Aorta (tissue), 5 donors: ENCODE measurements at places on chromosomes 11 and 22.

GRCh38 chr11:5605849-5606248 is 9.4 kb downstream of the TRIM6 start:
- no peak for DNase-seq

DNA sequence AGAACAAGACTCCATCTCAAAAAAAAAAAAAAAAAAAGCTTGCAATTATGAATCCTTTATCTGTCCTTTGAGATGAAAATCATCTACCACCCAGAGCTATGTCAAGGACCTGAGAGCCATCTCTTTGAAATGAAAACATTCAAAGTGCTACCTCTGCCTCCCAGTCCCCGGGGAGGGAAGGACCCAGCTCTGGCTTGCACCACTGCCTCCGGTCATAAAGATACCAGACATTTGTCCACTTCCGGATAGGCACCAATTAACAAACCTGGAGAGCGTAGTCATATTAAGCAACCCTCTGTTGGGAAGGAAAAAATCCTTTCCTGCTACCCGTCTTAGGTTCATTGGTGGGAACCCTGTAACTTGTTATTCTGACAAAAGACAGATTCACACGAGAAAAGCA is 98.6 kb downstream of the ARHGAP8 start:
- DNase-seq = no peak

GRCh38 chr11:70030412-70030811 is 47.7 kb upstream of the ANO1 start:
- no peak for DNase-seq

GRCh38 chr11:62958547-62959421 is 26.0 kb downstream of the SLC22A6 start:
- DNase-seq = no peak

- DNase-seq = no peak
Measured at GRCh38 chr11:46222490-46223251, 54.8 kb upstream of the CREB3L1 start.

GRCh38 chr22:20429254-20430100 is 8.1 kb downstream of the SCARF2 start:
- peak; percentile 73 for DNase-seq

DNA sequence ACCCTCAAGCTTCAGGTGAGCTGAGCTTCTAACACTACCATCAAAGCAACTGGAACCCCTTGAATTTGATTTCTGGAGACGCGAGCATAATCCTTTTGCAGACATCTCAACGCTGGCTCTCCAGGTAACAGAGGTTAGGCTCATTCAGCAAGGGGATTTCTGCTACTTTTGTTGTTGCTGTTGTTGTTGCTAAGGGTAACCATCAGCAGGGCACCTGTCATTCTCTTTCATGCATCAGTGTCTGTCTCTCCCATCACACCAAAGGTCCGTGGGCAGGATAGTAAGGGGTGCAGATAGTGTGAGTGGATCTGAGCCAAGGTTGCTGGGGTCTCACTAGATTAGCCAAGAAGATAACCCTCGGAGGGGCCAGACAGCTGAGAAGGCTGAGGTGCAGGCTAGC is 90.3 kb downstream of the TP53I11 start:
- DNase-seq = no peak

DNA sequence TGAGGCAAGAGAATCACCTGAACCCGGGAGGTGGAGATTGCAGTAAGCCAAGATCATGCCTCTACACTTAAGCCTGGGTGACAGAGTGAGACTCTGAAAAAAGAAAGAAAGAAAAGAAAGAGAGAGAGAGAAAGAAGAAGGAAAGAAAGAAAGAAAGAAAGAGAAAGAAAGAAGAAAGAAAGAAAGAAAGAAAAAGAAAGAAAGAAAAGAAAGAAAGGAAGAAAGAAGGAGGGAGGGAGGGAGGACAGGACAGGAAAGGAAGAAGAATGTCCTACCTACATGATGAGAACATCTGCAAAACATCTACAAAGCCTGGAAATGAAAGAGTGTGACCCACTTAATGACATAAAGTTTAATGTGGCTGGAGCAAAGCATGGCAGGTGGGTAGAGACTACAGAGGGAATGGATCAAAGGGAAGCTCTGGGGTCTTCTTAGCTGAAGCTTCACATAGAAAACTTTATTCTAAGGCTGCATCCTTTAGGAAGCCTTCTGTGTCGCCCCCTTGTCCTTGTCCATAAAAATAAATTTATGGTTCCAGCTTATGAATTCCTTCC is 112.3 kb upstream of the ASPHD2 start:
- no peak for DNase-seq

DNA sequence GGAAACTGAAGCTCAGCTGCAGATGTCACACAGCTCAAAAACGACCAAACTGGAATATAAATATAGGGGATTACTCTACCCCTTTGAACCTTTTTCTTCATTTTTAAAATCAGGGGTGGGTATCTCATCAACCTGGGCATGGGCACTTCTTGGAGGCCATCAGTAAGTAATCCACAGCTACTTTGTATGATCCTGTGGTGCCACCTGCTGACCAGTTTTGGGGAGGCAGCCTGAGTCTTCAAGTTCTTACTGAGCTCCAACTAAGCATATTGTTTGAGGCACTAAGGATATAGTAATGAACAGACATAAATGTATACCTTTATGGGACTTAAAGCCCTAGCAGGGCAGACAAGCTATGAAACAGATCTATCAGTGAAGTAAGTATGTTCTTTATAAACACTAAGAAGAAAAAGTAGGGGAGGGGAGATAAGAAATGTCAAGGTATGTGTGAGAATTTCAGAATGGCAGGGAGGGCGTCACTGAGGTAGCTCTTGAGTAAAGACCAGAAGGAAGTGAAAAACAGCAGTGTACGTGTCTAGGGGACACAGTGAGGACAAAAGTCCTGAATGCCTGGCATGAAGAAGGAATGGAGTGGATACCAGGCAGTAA is 18.4 kb downstream of the TUB start:
- DNase-seq = peak; percentile 81

DNA sequence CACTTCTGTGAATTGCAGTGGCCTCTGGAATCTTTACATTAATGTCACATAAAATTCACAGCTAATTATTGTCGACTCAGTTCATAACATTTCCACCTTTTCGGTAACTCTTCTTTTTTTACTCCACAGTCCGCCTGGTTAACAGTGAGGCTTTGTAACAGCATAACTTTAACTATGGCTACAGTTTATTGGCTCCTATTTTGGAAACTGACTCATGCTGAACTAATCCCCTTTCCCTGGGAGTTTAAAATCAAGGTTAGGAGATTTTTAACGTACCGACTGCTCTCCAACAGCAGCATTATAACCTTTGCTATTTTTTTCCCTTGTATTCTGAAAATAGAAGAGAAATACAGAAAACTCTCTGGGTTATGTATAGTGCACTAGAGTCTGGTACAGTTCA is 3.2 kb upstream of the POGLUT3 start:
- DNase-seq = no peak

DNA sequence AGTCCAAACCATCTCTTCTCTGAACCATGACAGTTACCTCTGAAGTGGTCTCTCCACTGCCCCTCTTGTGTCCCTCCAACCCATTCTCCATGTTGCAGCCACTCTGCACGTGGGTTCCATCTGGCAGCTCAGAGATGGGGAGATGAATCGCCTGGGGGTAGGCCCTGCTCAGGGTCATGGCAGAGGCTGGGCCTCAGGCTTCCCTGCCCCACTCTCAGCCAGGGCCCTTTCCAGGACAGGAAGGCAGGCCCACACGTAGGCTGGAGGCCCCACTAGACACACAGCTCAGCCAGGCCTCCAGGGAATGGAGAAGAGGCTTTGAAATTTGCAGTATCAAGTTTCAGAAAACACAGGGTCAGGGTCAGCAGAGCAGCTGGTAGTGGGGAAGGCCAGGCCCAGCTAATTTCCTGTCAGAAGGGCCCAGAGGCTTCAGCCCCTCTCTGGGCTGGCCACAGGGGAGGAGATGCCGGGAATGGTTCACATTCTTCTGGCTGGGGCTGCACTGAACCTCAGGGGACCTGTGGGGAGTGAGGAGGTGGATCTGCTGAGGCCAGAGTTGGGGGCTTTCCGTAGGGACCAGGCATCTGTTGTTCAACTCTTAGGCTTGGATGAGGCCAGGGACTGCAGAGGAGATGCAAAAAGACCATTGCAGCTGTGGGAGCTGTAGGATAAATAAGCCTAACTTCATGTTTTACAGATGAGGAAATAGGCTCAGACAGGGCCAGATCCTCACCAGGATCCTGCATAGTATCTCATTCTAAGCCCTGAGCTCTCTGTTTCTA is 101.6 kb downstream of the SWAP70 start:
- DNase-seq = no peak

DNA sequence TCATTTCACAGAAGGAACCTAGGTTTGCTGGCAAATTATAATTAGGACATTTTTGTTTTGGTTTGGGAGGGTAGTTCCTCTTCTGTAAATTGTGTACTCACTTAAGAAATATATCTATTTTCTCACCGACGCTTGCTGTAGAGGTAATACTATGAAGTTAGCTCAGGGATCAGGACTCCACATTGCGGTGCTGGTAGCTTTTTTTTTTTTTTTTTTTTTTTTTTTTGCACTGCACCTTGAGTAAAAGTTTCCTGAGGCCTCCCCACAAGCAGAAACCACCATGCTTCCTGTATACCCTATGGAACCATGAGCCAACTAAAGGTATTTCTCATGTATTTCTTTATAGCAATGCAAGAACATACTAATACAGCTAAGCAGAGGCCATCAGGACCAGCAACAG is 14.7 kb downstream of the UBTFL1 start:
- DNase-seq = no peak

- DNase-seq = no peak
Measured at GRCh38 chr22:41248314-41248713, 7.6 kb upstream of the CHADL start.

DNA sequence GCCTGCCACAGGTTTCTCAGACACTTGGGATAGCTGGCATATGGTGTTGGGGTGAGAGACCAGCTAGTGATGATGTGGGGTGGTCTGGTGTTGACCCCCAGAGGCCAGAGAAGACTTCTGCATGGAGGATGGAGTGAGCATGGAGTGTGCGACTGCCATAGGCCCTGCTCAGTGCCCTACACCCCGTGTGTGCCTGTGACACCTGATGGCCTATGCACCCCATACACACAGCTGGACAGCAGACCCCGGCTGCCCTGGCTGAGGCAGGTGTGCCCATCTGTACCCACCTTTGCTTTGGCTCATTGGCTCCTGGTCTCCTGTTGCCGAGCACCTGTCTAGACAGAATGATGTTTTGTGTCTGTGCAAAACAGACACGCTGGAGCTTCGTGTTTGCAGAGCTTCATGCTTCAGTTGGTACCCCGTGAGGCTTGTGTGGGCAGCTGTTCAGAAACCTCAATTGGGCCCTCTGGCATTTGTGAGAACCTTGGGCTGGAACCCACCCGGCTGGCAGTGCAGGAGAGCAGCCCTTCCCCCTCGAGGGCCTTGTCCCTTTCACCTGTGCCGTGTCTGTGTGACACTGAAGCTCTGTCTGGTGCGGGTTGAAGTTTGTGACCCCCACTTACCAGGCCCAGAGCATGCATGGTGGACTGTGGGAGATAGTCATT is 27.6 kb downstream of the BCR start:
- DNase-seq = peak; percentile 34

DNA sequence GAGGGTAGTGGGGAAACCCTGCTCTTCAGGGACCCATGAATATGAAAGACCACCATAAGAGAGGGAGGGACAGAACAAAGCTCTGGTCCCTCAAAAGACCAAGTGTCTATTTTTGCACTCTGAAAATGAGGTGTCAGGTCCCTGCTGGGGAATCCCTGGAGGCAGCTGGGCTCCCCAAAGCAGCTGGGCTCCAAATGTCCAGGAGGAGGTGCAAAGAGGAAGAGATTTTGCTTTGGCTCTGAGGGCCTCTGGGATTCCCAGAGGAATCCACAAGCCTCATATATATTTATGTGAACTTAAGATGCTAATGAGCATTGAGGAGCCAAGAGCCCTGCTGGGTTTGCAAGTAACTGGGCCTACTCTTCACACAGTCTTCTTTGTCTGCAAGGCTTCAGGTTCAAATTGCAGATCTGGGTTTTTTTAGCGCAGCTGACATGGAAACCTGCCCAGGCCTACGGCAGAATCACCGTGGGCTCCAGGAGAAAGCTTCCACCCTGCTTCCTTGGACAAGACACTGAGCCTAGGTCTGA is 26.0 kb downstream of the CLMP start:
- DNase-seq = no peak

- DNase-seq = no peak
Measured at GRCh38 chr11:46149342-46149741, 28.1 kb upstream of the PHF21A start.

GRCh38 chr11:108135845-108136544 is 14.6 kb downstream of the ACAT1 start:
- no peak for DNase-seq

DNA sequence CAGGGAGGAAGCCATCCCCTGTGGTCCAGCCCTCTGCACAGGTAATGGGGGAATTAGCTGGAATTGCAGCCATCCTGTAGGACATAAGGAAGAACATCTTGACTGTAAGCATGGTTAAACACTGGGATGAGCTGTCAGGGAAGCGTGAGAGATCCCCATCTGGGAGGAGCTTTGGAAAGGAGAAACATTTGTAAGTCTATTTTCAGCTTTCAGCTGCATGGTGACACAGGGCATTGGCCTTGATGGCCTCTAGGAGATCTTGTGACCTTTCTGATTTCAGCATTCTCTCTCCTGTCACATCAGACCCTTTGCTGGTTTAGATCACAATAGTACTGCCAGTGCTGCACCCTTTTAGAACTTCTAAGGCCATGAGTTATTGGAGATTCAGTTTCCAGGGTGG is 47.1 kb downstream of the BCR start:
- no peak for DNase-seq

GRCh38 chr11:71064702-71065515 is 187.5 kb downstream of the SHANK2 start:
- no peak for DNase-seq

GRCh38 chr11:46356924-46357482 is 9.7 kb downstream of the DGKZ start:
- no peak for DNase-seq

GRCh38 chr11:121323046-121323607 is 30.6 kb downstream of the SC5D start:
- no peak for DNase-seq

DNA sequence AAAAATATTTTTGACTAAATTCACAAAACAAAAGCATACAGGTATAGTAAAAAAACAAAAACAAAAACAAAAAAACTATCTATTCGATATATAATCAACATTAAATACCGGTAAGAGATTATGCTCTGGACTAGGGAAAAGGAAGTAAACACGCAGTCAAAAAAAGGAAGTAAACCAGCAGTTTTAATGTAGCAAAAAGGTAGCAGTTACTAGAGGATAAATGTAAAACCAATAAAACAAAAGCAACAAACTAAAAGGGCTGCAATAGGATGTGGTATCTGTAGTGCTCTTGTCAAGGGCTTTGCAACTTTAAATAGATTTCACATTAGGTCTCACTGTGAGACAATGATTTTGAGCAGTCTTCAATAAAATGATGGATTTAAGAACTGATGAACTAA is 2.4 kb downstream of the TRIM22 start:
- DNase-seq = no peak
